Stimulated activated CD4-positive, alpha-beta T cell treated with anti-CD3 and anti-CD28 coated beads, Interleukin-4, amount 100 ng/mL, for 1 hour (primary cell): ENCODE measurements at places on chromosomes 7 and 10.

GRCh38 chr10:630581-631073 is 58.8 kb downstream of the DIP2C start:
- no peak for DNase-seq

GRCh38 chr10:6741541-6741941 is 161.5 kb upstream of the PRKCQ start:
- DNase-seq: no peak

- DNase-seq: no peak
These were observed 3.0 kb downstream of the GPRIN2 start for GRCh38 chr10:46553238-46554049.

DNA sequence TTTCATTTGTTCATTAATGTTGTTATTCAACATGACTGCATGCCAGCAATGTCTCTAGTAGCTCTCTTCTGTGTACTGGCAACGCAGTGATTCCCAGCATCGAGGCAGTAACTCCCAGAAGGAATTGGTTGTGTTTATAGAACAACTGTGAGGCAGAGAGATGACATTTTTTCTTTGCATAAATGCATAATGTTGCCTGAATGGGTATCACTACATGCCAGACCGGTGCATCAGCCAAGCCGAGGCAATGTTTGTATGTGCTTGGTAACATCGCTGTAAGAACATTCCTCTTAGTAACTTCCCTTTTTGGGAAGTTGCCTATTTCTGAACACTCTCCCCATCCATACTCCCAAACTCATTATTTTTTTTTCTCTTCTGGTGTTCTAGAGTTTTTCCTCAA is 182.9 kb downstream of the HTR7 start:
- DNase-seq: no peak

DNA sequence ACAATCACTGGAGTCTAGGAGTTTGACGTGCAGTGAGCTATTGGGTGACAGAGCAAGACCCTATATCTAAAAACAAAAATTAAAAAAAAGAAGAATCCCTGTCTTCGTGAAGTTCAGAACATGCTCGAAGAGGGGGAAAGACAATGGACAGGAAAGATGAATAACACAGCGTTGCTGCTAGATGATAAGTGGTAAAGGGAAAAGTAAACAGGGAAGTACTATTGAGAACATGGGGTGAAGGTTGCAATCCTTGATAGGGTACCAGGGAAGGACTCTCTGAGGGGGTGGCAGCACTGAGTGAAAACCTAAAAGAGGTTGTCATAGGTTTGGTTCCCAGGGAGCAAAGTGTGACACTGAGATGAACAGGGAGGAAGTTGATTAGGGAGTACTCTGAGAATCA is 2.8 kb upstream of the ABRAXAS2 start:
- no peak for DNase-seq

GRCh38 chr7:44159824-44160630 is 18.9 kb upstream of the MYL7 start:
- DNase-seq: no peak

DNA sequence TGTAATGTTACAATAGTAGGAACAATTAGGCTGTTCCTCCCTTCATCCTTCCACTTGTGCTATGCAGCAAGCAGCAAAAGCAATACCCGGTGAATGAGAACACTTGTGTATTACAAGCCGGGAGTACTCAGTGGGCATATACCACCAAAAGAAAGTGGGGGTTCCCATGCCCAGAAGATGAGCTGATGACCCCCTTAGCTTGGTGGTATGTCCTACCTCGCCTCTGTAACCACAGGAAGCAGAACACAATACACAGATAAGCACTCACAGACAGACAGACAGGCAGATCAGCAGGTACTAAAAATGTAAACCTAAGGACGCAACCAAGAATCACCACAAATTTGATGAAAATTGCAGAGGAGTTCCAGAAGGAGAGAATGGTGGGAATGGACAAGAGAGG is 15.5 kb upstream of the KIF20B start:
- no peak for DNase-seq

DNA sequence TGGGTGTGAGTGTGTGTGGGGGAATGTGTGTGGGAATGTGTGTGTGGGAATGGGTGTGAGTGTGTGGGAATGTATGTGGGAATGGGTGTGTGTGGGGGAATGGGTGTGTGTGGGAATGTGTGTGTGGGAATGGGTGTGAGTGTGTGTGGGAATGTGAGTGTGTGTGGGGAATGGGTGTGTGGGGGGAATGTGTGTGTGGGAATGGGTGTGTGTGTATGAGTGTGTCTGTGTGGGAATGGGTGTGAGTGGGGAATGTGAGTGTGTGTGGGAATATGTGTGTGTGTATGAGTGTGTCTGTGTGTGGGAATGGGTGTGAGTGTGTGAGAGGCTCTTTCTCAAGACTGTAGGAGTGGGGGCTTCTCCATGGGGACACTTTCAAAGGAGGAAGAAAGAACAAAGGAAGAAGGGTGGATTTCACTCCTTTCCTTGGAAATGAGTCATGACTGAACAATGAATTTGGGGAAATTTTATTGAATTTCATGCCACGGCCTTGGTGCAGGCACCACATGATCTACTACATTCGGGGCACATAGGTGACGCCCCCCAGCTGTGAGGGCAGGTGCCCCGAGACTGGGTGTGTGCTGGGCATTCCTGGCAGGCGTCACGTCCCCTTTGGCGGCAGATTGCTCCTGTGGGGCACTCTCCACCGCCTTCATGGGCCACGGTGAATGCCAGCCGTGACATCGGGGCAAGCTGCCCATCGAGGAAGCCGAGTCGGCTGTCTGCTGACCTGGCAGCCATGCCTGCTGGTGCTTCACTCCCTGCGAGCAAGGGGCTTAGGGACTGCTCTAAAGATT is 88.8 kb upstream of the INSIG1 start:
- no peak for DNase-seq

GRCh38 chr10:103710490-103710889 is 144.9 kb downstream of the SH3PXD2A start:
- no peak for DNase-seq

DNA sequence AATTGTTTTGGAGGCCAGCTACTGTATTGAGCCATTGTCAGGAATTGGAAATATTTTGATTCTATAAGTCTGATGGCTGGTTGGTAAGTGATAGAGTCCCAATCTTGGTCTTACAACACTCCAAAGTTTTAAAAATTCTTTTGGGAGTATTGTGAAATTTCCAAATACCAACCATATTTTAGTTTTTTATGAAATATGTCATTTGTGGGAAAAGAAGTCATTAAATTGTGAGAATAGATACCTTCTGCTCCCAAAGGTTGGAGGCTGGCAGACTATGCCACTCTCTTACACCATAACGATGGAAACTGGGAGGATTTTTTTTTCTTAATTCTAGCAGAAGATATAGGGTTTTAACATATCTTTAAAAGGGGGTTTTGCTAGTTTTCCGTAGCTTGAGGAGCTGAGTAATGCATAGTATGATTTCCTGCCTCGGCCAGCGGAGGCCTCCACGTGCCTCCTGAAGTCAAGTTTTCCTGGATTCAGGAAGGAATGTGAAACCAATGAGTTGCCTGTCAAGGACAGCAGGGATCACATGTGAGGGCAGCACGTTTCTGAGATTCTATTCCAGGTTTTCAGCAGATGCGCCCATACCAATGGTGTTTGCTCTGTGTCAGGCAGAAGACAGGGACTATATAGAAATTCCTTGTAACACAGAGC is 92.2 kb upstream of the LAMB4 start:
- DNase-seq: no peak

DNA sequence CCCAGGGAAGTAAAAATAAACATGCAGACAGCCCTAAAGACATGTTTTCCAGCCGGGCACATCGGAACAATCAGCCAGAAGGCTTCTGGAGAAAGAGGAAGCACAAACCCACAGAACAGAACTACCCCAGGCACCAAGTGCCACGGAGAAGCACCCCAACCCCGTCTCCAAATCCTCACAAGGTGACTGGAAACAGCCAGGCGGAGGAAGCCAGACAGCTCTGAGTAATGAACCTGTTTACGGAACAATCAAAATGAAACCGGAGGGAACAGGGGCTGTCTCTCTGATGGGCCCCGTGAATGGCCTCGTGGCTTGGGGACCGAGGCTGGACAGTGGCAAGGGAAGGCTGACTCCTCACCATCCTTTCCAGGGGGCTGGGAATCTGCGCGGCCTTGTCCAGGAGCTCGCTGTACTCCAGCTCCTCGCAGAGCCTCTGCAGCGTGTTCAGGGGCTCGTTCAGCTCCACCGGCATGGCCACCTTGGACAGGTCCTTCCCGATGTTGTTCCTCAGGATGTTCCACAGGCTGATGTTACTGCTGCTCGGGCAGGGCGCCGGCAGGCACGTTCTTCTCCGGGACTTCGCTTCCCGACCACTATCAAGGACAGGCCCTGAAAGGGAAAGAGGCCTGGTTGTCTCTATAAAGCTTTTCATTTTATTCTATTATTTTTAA is 77.0 kb upstream of the GSDME start:
- DNase-seq: no peak

DNA sequence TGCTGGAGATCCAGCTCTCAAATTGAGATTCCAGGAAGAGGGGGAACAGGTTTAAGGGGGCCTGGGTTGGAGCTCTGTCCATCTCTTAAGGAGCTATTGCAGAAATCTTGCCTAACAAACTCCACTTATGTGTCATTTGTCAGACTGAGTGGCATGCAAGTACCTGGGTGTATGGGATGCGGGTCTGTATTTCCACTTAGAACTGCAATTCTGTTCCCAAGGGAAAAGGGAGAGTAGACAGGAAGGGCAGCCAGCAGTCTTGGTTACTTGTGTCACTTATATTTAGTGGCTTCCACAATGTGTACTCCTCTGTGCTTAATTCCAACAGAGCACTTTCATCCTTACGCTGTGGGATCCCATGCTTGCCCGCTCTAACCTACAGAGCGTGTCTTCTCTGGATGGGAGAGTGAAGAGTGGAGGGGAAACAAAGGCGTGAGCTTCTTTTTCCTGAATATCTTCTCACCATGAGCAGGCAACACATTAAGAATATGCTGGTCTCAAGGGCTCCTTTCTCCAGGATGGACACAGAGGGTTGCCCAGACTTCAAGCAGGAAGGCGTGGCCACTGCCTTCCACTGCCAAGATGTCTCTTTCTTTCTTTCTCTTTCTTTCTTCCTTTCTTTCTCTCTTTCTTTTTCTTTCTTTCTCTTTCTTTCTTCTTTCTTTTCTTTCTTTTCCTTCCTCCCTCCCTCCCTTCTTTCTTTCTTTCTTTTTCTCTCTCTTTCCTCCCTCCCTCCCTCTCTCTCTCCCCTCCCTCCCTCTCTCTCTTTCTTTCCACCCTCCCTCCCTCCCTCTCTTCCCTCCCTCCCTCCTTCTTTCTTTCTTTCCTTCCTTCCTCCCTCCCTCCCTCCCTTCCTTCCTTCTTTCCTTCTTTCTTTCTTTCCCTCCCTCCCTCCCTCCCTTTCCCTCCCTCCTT is 153.8 kb upstream of the TNS3 start:
- DNase-seq: no peak

DNA sequence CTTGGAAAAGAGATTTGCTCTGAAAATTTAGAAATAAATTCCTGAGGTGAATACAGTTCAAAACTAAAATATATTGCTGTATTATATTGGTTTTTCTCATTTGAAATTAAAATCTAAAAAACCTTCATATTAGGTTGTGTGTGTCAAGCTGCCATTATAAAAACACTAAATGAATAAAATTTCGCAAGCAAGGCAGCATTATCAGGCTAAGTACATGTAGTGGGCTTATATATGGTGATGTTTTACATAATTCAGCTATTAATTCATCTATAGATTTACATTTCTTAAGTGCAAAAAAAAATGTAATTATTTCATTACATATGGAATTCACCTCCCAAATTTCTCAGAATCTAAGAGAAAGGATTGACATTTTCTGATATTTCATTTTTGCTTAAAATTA is 5.3 kb downstream of the MEOX2 start:
- DNase-seq: no peak

- no peak for DNase-seq
These were observed 3.4 kb upstream of the IL6 start for GRCh38 chr7:22723637-22724036.

DNA sequence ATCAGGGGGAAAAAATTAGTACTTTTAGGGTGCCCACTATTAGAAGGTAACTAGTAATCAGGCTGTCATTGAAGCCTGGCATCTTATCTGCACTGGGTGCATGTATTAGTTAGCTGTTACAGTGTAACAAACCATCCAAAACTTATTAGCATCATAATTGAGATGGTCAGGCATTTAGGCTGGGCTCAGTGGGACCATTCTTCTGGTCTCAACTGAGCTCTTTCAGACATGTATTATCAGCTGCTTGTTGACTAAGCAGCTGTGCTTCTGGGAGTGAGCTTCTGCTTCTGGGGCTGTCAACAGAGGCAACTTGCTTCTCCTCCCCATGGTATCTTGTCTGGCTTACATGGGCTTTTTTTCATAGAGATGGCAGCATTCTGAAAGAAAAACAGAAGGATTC is 154.0 kb upstream of the ZNF92 start:
- no peak for DNase-seq

DNA sequence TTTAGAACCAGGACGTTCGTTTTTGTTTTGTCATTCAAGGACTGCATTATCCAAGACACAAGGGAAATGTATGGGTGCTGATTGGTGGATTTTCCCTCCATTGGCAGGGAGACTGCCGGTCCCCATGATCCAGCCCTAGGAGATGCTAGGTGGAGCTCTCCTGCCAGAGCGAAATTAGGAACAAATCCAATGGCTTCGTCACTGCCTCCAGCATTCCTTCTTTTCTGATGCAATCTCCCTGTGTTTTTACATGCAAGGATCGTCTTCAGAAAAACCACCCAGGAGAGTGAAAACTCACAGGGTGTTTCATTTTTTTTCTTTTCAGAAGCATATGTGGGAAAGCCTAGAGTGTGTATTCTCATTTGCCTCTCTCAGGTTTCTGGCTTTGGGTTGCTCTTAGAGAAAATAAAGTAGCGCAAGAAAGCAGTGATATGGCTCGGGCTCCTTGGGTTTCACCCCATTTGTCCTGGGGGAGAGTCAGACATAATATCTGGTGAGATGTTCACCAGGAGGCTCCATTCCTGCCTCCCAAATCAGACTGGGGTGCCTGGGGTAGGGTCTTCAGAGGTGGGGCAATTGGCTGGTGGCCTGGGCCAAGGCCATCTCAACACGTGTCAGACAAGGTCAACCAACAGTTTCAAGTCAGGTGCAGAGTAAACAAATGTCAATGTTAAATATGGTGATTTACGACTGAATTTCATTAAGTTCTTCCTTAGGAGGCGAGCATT is 450.9 kb upstream of the MKI67 start:
- no peak for DNase-seq
